Activated T-helper 17 cell treated with anti-CD3 and anti-CD28 coated beads, Interleukin-2, amount 50 U/mL, for 72 hours (primary cell): ENCODE measurements at places on chromosomes 7 and 10. TPM values are rescaled to one million over a fixed set of nuclear protein-coding genes. Genes with fewer than 3 reads are reported as not detected.

- no peak for ATAC-seq
These were observed 79.8 kb downstream of the ADARB2 start for GRCh38 chr10:1657479-1657878.

DNA sequence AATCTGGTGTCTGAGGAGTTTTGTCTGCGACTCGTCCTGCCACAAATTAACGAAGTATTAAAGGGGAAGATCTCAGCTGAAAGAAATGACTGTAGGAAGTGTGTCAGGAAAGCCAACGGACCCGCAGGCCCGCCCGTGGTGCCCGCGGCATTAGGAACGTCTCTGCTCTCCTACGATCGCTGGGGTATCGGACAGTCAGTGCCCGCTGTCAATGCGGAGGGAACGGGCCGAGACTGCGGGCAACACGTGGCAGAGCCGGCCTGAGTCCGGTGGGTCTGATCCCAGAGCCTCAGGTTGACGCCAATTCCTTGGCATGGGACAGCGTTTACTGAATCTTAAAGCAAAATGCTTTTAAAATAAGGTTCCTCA lies 128.7 kb downstream of the KBTBD2 start:
- ATAC-seq: no peak

DNA sequence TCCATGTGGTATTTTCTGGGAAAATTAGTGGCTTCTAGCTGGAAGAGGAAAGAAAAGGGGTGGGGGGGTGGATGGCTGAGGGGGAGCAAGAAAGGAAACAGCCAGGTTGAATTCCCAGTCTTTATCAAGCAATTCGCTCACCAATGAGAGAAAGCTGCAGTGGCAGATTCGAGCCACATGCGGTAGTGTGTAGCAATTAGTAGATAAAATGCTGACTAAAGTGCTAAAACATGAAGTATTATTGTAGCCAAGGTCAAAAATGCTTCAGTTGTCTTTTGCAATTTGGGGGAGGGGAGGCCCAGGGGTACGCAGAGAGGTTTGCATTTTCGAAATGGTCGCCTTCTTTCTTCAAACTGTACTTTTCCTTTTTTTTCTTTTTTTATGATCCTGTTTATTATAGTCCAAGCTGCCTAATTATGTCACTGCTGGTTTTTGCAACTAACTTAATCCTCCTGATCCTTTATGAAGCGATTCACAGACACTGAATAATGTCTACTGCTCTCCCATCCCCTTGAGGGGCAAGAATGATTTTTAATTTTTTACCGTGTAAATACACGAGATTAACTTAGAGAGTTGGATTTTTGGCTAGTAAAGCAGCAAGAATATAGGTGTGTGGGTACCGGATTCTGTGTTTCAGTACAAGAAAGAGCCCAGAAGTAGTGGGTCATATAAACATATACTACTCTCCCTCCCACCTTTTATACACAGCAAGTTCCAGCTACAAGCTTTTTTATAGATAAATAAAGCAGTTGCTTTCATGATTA lies 3.6 kb upstream of the ARID5B start:
- ATAC-seq: no peak

GRCh38 chr10:30656233-30656632 lies 26.7 kb upstream of the LYZL2 start:
- no peak for ATAC-seq

DNA sequence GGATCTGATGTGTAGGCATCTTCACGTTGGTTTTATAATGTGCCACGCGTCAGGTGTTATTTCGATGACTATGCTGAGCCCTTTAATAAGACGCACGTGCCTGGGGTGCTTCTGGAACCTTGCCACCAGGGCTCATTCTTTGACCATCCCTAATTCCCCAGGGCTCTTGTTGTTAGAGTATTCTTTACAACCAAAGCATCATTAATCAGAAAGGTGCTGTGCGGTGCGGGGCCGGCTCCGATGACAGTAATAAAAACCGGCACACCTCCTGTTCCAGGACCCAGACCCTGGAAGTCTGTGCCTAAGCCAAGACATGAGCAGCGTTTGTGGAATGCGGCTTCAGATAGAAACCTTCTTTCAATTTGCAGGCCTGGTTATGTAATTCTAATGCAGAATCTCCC lies 58.4 kb downstream of the MGMT start:
- ATAC-seq: no peak

Gene AQP1
- not detected for total RNA-seq

Gene LDB3
- 0.11 TPM for total RNA-seq

Gene GRM3
- total RNA-seq: not detected

Gene LRRC18
- not detected for total RNA-seq

Gene NEUROD6
- total RNA-seq: not detected

Gene SPDYE6
- total RNA-seq: not detected

Gene GDF10
- not detected for total RNA-seq

Gene ATOH7
- not detected for total RNA-seq

Gene LIPK
- not detected for total RNA-seq
